Esophagus squamous epithelium (tissue), 5 donors: ENCODE measurements at places on chromosomes 7 and 10.

GRCh38 chr7:145263886-145264285, 428.0 kb upstream of the TPK1 start:
- no peak for DNase-seq

- DNase-seq: no peak
These were observed 47.5 kb upstream of the PODXL start for GRCh38 chr7:131603932-131604331.

DNA sequence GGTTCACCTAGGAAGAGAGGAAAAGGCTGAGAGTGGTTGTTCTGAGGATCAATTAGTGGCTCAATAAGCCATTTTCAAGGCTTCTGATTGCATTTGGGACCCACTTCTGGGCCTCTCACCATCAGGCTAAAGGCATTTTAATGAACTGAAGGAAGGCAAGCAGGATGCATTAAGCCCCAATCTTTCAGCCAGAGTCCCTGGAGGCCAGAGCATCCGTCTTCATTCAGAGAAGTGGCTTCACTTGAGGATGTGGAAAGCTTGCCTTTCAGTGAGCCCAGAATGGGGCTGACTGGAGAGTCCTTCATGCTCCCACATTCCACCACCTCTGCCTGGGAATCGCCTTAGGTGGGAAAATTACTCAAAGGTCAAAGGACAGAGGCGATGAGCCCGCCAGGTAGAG, 41.8 kb downstream of the COL17A1 start:
- DNase-seq: no peak

- DNase-seq: no peak
These were observed 16.0 kb upstream of the HK1 start for GRCh38 chr10:69262292-69262751.

DNA sequence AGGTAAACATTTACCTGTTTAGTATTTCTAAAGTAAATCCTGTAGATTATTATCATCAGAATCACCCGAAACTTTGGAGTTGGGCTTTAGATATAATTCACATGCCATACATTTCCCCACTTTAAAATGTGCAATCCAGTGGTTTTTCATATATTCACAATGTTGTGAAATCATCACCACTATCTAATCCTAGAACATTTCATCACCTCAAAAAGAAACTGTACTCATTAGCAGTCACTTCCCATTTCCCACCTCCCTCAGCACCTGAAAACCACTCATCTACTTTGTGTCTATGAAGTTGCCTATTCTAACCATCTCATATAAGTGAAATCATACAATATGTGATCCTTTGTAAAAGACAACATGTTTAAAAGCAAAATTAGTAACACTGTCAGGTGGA, 182.6 kb downstream of the FZD1 start:
- DNase-seq: no peak

- DNase-seq: no peak
These were observed 156.8 kb downstream of the FAM107B start for GRCh38 chr10:14617852-14618251.
